Stimulated activated CD4-positive, alpha-beta T cell treated with anti-CD3 and anti-CD28 coated beads, Interleukin-1b, Interleukin-23, amount 100 ng/mL, for 4 hours (primary cell): ENCODE measurements at places on chromosomes 6 and 20.

GRCh38 chr20:57792386-57793080, 82.7 kb upstream of the PMEPA1 start:
- no peak for DNase-seq

GRCh38 chr6:121780325-121781321, 345.2 kb downstream of the GJA1 start:
- no peak for DNase-seq

GRCh38 chr6:45965007-45965406, 50.7 kb downstream of the CLIC5 start:
- DNase-seq, result no peak

DNA sequence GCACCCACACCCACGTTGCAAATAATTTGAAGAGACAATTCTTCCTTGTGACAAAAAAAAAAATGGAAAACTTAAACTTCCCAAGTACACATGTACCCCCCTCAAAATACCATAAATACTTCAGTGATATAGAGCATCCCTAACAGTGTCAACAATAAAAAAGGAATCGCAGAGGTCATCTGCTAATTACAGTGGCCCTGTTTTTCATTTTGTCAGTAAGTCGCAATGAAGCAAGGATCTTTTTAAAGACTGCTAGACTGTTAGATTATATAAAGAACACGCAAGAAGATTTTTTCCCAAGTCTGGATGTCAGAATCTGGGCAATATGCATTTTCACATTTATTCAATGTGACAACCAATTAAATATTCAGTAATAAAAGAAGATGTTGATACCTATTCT, 93.9 kb downstream of the EPB41L2 start:
- DNase-seq, result no peak

GRCh38 chr6:122788663-122789181, 336 bp upstream of the SMPDL3A start:
- DNase-seq, result no peak
